Jurkat, Clone E6-1 (cell line): ENCODE measurements at places on chromosomes 7 and 10.

DNA sequence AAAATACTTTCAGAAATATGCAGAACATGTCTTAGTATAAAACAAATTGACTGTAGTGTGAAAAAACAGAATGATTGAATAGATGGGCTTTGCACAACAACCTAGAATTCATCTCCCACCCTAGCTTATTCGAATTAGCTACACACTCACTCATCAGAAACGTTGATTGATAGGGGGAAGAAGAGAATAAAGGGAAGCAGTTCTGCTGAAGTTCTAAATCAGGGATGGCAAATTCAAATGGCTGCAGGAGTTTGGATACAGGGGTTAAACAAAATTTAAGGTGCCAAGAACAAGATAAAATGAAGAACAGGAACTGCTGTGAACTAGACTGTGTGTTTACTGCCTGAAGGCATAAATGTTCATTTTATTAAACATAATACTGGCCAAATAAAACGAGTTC is 9.0 kb downstream of the CD36 start:
- DNase-seq = no peak

DNA sequence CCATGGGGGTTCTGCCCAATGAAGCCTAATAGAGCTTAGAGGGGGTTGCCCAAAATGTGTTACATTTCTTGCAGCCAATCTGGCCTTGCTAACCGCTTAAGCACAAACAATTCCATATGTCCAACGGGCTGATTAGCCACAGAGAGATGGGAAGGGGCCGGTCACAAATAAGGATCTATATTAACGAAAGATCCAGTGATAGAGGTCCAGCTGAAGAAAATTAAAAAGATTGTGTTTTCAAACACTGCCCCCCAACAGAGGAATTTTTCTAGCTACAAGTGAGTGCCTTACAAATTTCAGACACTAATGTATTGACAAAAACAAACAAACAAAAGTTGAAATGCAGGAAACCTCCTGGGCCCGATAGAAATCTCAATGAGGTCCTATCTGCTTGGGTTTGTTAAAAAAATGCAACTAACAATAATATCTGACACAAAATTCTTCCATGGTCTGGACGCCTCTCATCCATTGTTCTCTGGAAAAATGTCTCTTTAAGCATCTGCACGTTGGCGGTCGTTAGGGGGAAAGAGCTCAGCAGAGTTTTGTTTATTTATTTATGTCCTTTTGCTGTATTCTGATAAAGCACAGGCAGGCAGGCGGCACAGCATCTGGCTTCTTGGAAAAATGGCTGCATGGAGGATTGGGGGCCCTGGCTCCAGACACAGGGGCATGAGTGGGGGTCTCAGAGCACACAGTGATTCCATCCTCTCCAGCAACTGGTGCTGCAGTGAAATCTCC is 402.0 kb downstream of the RPS24 start:
- no peak for DNase-seq

DNA sequence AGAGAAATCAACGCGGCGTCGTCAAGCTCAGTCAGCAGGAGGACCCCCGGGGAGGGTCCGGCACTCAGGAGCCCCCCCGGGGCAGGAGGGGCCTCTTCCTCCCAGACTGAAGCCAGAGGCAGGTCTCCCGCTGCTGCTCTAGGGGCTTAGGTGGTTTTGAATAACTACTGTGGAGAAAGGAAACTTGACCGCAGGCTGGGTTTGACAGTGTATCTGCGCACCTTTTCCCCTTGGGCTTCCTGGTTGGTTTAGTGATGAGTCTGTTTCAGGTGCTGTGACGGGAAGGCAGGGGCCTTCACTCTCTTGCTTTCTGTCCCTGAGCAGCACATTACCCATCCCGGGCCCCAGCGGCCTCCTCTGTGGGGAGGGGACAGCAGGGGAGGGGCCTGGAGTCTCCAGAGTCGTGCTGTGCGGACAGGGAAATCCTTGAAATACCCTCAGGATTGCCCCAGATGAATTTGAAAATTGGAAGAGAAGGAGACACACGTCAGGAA is 262.2 kb downstream of the ADARB2 start:
- no peak for DNase-seq

- DNase-seq = no peak
Measured at GRCh38 chr10:13146379-13146778, 15.0 kb upstream of the MCM10 start.

DNA sequence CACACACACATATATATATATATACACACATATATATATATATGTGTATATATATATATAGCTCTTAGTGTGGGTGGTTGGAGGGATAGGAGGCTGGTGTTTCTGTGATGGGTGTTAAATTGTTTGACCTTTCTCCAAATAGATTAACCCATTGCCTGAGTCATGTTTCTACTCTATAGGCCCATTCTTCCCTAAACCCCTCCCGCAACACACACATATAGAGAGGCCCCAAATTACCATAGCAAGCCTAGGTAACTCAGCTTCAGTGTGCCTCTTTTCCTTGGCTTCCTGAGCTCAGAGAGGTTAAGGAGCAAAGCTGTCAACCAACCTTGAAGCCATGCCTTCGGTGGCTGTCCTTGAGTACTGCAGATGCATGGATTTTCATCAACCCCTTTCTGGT is 98.7 kb upstream of the ADO start:
- no peak for DNase-seq

DNA sequence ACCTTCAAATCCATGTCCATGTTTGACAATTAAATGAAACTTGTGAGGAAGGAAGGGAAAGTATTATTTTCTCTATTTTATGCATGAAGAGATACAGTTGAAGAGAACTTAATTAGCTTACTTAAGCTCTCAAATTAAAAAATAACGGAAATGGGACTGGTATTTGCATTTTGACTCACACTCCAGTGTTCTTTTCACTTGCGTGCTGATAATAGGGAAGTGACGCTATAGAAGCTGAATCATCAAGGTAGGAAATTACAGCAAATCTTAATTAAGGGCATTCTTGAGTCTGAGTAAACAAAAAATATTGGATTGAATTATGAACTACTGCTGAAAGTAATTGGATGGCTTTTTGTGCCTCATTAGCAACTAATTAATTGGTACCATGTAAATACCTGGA is 44.0 kb upstream of the NPVF start:
- no peak for DNase-seq

DNA sequence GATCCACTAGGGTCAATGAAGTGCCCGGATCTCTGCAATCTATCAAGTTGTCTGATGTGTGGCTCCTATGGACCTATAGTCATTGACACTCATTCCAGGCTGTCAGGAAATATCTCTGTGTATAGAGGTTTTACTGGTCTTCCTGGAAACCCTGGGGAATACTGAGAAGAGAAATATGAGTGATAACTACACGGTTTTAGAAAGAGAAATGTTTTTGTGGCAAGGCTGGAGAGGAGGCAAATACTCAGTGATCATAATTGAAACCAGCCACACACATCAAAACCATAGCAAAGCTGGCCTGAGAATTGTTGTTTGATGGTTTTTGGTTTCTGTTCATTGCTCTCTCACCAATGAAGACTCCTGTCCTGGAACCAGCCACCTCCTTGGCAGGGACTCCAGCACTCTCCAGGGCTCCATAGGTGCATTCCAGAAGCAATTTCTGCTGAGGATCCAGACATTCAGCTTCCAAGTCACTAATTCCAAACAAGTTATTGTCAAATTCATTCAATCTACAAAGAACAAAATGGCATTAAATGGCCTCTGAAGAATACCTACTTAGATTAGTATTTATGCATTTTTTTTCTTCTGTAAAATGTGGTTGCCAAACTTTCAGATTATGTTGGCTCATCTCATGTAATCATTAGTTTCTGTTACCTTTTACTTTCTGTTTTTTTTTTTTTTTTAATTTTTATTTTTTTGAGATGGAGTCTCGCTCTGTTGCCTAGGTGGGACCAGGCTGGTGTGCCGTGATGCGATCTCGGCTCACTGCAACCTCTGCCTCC is 108.6 kb upstream of the ABI1 start:
- DNase-seq = no peak
